ENCODE measurements at places on chromosomes 4 and X. TPM values are rescaled to one million over a fixed set of nuclear protein-coding genes. Genes with fewer than 3 reads are reported as not detected.

SYTL4 gene
- 52.4 TPM for total RNA-seq

DNA sequence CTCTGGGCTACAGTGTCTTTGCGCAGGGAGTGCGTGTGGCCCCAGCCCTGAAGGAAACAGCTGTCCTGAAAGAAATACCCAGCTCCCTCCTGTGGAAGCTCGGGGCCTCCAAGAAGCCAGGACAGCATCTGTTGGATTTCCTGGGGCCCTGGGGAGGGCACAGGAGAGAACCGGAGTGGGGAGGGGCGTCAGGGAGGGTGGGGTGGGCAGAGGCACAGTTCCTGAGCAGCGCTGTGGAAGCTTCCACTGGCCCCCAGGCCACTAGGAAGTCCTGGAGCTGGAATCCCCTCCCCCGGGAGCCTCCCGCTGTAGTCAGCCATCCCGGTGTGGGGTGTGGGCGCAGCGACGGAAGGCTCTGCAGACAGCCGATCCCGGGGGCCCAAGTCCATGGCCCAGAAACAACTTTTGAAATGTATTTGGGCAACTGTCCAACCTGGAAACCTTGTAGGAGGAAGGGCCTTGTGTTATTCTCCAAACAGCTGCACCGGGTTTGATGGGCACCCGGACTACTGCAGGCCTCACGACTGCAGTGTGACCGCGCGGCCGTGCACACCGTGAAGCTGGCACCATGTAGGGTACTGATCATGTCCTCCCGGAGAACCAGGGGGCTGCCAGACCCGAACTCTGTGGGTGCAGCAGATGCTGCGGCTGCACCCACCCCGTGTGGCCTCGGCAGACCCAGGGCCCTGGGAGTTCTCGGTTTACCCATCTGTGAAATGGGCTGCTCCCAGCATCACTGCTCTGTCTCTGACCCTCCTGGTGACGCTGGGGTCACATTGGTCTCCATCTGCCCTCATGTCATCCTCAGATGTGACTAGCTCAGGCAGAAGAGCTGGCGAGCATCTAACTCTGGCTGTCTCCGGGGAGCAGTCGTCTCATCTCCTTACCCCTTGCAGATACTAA lies 68.5 kb upstream of the HMX1 start:
- DNase-seq: no peak

- DNase-seq: no peak
Measured at GRCh38 chrX:119410854-119411253, 11.7 kb downstream of the SLC25A43 start.

NAP1L3 gene
- total RNA-seq: 0.88 TPM

DNA sequence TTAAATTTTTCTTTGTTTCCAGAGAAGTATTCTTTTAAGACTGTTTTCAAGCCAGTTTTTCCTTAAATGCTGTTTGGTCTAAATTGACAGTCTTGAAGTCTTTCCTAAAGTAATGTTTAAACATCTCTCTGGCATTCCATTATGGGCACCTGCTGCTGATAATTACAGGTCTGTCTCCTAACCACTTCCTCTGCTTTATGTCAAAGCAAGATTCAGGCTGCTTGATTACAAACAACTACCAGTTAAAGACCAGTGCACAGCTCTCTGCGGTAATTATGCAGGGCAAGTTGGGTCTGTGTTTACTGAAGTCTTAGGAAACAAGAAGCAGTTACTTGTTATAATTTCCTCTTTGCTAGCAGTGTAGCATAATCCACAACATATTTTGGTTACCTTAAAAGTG lies 17.6 kb downstream of the UNC5C start:
- no peak for DNase-seq

ARHGAP24 gene
- total RNA-seq: 37.9 TPM

LONRF3 gene
- 25.2 TPM for total RNA-seq

DNA sequence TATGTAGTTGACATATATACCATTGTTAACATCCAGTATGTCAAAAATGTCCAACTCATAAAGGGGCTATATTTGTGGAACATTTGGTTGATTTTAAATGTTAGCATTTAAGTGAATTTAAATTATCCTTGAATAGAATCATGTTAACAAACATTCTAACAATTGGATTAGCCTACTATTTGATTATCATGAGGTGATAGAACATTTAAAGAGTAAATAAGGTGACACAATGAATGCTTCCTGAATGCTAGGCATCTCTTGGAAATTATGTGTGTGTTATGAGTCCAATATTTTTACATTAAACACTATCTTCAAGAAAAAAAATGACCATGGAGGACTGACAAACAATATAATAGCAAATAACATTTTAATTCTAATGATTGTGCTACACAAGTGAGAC lies 901.9 kb upstream of the AGA start:
- no peak for DNase-seq

DNA sequence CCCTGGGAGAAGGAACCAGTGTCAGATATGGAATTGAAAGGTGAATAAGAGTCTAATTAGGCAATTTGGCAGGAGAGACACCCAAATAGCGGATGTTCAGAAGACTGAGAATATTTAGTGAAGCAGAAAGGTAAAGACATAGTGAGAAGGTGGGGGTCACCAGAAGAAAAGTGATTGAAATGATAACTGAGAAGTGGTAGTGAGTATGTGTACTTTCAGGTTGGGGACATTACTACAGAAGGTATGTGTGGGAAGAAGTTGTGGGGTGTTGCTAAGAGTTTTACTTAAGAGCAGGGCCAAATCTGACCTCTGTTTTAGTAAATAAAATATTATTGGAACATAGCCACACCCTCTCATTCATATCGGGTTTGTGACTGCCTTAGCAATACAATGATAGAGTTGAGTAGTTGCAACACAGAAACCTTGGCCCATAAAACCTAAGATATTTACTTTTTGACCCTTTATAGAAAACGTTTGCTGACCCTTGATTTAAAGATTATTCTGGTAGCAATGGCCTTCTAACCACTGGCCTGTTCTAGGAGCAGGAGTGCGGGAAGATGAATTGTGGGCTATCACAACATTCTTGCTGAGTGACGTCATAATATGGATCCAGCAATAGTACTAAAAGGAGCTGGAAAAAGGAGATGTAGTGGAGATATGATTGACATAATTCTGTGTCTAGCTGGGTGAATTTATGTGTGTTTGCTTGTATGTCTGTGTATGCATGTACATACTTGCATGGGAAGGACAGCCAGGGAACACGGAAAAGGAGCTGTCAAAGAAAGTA lies 115.3 kb downstream of the HS3ST1 start:
- DNase-seq: no peak

FAM236B gene
- not detected for total RNA-seq
